Ovary (tissue), 10 donors: ENCODE measurements at places on chromosomes 2 and 18. TPM values are rescaled to one million over a fixed set of nuclear protein-coding genes. Genes with fewer than 3 reads are reported as not detected.

GRCh38 chr2:21924640-21925285, 801.0 kb downstream of the TDRD15 start:
- no peak for DNase-seq

The HOXD8 gene
- total RNA-seq = 33.1 TPM

GRCh38 chr2:216508229-216508628, 9.6 kb downstream of the RPL37A start:
- DNase-seq = no peak

DNA sequence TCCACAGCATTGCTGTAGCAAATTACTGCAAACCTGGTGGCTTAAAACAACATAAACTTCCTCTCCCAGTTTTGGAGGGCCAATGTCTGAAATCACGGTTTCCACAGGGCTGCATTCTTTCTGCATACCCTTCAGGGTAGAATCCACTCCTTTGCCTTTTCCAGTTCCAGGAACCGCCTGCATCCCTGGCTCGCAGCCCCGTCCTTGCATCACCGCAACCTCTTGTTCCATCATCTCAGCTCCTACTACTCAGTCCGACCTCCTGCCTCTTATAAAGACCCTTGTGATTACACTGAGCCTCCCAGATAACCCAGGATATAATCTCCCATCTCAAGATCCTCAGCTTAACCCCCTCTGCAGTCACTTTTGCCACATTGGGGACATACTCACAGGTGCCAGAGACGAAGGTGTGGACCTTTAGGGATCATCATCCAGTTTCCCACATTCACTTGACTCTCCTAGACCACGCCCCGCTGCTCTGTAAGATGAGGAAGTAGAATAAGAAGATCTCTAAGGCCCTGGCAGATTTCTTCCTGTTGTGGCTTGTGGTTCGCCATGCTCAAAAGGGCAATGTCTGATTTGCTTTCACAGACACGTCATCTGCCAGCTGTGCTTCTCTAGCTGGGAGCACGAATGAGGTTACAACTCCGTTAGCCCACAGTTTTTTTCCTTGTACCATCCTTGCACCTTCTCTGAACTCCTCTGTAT, 103.6 kb upstream of the AGAP1 start:
- no peak for DNase-seq

The REG1B gene
- total RNA-seq = not detected

The RRM2 gene
- not detected for total RNA-seq

The NAT8 gene
- 0.82 TPM for total RNA-seq

- no peak for DNase-seq
Measured at GRCh38 chr2:185645529-185645928, 93.1 kb upstream of the FSIP2 start.

GRCh38 chr2:113906647-113907046, 16.8 kb downstream of the ACTR3 start:
- no peak for DNase-seq
